ENCODE measurements at places on chromosomes 6 and 20.

DNA sequence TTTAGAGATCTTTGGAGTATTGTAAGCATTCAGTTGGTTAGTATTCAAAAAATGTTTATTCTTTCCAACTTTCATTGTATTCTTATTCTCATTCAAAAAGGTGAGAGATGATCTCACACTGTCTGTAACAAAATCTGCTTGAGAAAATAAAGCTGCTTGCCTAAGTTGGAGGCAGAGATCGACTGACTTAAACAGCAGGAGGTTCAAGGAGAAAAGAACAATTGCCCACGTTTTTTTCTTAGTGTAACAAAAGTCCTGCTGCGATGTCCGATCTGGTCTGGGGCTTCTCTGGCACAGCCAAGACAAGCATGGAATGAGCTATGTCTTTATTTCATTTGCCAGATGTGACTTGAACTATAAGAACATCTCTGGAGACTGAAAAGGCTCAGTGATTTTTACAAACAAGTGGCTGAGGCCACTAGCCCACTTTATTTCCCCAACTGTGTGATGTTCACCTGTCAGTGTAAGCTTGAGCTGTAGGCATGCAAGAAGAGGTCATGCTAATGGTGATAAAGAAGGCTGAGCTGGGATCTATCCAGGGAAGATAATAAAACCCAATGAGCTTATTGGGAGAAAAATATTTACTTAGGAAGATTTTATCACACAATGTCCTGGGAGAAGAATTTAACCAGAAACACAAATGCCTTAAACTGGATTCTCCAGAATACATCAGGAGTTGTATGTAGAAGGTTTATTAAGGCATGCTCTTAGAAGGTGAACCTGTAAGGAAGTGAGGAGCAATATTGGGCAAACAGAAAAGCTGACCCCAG lies 580.1 kb upstream of the BTBD3 start:
- DNase-seq: no peak

DNA sequence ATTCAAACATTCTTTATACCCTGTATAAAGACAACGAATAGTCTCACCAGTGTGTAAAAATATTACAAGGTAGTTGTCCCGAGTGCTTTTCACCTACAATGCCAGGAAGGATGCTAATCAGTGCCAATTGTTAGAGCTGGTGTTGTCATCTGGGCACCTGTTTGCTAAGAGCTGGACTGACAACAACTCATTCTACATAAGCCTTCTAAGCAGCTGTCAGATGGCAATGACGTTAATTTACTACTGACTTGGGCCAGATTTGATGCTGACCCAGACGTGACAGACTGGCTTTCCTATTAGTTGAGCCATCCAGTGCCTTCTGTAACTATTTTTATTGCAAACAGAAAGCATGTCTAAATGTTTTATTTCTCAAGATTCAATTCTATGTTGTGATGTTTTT lies 355.2 kb downstream of the ADGRB3 start:
- no peak for DNase-seq

DNA sequence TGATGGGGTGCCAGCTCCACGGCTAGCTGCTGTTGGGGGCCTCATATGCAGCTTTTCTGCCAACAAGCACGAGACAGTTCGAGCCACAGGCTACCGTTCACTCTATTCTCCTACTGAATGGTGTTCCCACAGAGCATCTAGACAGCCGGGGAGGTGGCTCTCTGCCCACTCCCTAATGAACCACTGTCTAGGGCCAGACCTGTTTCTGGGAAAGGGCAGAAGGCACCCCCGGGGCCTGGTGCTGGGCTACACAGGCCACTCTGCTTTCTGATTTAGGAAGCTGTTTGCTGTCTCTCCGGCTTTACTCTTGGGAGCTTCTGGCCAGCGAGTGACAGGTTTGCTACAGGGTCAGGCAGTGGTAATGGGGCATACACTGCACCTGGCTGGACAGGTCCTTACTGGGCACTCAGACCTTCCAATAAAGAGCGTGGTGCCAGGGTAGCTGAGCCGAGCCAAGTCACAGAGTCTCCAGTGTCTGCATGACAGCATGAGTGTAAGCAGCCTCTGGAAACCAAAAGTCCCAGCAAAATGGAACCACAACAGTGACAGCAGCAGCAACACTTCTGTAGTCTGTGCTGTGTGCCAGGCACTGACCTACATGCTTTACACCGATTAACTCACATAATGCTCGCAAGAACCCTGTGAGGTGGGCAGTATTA lies 8.4 kb downstream of the CCDC167 start:
- no peak for DNase-seq

DNA sequence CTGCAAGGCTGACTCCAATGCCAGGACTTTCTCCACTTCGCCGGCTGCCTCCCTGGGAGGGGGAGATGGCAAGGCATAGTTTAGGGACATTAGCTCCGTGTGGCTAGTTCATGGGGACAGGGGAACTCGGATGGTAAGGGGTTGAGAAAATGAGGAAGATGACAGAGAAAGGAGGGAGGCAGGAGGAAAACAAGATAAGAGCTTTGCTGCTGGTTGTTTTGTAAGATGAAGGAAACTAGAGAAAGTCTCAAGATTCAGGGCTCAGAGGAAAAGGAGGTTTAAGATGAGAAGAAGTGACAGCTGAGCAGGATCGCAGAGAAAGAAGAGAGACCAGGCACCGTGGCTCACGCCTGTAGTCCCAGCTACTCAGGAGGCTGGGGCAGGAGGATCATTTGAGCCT lies 180.9 kb upstream of the RREB1 start:
- peak; percentile 25 for DNase-seq

- DNase-seq: no peak
Measured at GRCh38 chr20:47007826-47008655, 113.4 kb downstream of the EYA2 start.

DNA sequence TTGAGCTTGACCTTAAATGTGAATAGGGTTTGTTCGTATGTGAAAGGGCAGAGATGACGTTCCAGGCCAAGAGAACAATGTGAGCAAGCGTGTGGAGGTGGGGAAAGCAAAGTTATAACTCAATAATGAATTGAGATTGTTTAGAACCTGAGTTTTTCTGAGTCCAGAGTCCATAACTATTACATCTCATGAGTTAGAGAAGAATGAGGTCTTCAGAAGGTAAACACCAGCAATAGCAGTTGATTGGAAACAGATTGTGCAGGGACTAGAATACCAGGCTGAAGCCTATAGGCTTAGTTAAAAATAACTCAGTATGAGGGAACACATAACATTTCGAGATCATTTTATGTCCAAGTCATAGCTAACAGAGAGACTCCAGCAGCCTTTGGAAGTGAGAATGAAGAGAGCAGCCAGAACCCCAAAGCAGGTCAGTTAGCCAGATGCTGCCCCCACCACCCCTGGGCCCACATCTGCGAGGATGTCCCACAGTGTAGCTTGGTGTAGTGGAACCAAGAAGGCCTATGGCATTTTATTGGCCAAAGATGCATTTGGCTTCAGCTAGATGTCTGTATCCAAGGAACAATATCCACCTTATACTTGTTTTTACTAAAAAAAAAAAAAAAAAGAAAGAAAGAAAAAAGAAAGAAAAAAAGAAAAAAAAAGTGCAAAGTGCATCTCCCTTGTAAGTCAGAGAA lies 121.7 kb downstream of the TNFRSF21 start:
- DNase-seq: no peak

DNA sequence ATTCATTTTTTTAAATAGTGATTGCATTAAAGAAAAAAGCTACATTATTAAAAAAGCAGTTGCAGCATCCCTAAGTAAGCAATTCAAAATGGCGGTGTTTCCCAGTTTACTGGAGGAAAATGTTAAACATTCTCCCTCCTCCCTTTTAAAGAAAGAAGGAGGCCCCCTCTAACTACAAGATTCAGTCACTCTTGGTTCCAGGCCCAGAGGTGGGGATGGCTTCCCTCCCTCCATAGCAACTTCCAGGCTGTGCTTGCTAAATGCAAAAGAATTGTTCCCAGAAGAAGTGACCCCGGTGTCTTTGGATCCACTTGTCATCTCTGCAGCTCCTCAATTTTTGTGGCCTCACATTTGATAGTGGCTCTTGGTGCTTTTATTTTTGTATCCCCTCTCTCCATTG lies 165.9 kb downstream of the SOBP start:
- DNase-seq: no peak

- no peak for DNase-seq
Measured at GRCh38 chr6:66735106-66735890, 1028.3 kb upstream of the EYS start.

DNA sequence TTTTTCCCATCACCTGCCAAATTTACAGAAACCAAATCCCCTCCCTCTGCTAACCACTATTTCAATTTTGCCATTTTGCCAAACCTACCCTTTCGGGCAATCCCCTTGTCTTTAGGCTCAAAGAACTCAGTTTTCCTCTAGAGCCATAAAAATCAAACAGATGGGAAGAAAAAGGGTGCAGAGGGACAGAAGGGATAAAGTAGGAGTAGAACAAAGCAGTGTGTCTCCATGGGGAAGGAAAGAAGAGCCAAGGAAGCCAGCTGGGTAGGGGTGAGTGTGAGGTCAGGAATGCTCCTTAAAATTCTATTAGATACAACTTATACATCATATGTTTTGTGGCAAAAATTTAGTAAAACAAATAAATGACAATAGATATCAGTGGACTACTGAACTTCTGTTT lies 316.5 kb downstream of the BTBD9 start:
- DNase-seq: no peak

GRCh38 chr6:158175111-158175510 lies 7.0 kb downstream of the GTF2H5 start:
- no peak for DNase-seq

DNA sequence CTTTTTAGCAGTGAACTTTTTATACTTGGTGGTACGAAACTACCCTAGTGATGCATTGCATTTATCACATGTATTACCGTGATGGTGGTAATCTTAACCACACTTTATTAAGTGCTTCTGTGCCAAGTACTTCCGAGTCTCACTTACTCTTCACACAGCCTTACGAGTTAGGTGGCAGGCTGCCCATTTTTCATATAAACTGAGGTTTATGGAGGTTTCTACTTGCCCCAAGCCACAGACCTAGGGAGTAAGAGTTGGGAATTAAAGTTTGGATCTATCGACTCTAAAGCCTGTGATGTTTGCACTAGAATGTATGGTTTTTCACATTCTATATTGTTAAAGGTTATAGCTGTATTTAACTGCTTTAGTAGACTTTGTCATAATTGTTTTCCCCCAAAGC lies 5.5 kb upstream of the PABPC1L start:
- DNase-seq: no peak
